ENCODE measurements at places on chromosomes 5 and 9. TPM values are rescaled to one million over a fixed set of nuclear protein-coding genes. Genes with fewer than 3 reads are reported as not detected.

GRCh38 chr9:133558191-133559126, 24.0 kb downstream of the ADAMTSL2 start:
- peak; percentile 18 for DNase-seq

DNA sequence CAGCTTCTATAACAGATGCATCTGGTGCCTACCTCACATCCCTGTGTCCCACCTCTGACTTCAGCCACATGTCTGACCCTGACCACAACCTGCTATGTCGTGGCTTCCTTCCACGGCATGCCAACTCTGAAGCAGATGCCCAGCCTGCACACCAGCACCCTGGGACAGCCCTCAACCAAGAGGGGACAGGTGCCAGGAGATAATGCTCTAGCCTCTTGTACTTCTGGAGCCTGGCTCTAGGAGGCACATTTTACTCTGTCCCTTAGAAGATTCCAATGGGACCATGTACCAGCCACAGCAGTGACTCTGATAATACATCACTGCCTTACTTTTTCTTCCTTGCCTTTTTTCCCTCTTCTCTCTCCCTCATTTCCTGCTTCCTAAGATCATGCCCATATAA, 51.4 kb downstream of the EBF1 start:
- DNase-seq: no peak

DNA sequence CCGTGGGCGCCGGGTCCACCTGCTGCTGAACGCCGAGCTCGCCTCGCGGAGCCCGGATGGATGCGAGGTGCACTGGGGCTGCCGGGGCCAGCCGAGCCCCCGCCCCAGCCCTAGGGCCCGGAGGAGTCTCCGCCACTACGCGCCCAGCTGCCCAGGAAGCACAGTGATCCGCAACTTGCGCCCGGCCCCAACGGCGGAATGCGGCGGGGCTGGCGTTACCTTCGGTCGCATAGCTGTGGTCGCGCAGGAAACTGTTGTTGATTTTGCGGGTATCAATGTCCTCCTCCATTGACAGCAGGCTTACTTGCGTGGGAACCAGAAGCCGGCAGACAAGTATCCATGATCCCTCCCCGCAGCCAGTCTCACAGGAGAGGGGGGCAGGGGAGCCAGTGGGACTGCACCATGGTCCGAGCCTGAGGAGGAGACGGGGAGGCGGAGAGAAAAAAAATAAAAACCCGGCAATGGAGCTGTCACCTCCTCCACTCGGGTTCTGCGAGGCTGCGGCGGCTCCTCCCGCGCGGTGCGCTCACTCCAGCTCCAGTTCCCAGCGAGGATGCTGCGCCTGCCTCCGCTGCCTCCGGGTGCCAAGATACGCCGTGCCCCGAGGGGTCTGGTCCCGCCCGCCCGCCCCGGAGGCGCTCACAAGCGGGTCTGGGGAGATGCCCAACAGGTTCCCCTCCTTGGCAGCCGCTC, 628 bp downstream of the PPP2R2B start:
- peak; percentile 24 for DNase-seq

DNA sequence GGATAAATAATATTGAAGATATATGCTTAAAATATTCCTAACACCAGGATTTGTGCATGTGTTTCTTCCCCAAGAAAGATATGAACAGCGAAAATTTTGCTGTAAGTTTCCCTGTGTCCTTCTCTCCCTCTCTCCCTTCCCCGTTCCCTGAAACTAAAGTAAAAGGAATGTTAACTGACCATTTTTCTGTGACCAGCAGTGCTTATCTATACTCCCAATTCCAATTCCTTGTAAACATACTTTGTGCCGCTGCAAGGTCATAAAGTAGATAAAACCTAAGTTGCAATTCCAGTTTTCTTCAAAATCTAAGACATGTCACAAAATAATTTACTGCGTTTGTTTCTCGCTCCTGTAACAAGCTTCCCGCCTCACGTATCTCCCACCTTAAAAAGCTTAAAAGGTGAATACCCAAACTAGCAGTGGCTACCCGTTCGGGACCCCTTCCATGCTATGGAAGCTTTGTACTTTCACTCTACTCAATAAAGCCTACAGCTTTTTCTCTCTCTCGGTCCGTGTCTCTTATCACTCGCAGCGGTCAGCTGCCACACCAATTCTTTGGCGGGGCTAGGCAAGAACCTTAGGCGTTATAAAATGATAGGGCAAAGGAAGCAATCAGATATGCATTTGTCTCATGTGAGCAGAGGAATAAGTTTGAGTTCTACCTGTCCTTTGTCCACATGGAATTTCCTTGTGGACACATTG, 1798.0 kb downstream of the EFNA5 start:
- no peak for DNase-seq

The BARHL1 gene
- not detected for total RNA-seq

The SLCO6A1 gene
- total RNA-seq: not detected

The PCDH12 gene
- total RNA-seq: not detected

The OLFM1 gene
- total RNA-seq: 2.6 TPM
